ENCODE measurements at places on chromosomes 3 and 15.
A peak's percentile ranks its signal among the peaks of the same experiment; 100 is the strongest.

- DNase-seq, result peak; percentile 72
Observed at GRCh38 chr3:31232055-31233025, 300.4 kb upstream of the STT3B start.

DNA sequence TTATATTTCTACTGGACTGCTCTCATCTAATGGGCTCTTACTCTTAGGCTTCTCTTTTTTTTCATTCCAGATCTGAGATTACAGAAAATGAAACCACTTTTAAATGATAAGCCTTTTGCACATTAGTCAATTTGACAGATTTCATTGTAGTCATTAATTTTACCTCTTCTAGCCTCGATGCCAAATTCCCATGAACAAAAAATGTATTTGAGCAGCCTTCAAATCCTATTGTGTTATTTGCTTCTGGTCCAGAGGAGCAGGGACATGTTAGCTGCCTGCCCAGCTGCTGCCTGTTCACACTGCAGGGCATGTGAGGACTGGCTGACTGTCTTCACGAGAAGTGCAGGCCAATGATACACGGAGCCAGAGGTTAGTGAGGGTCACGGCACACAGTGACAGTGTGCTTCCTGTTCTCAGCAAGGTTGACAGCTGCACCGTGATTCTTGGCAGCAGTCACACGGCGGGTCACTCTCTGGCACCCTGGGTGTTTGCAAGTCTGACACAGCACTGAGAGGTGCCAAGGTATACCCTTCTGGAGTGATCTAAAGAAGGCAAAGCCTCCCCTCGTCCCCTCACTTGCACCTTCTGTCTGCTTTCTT lies 40.8 kb downstream of the KAT2B start:
- DNase-seq, result peak; percentile 11

GRCh38 chr3:43128464-43128863 lies 22.6 kb upstream of the POMGNT2 start:
- no peak for DNase-seq

GRCh38 chr15:57370929-57371328 lies 5.4 kb upstream of the CGNL1 start:
- DNase-seq, result no peak

DNA sequence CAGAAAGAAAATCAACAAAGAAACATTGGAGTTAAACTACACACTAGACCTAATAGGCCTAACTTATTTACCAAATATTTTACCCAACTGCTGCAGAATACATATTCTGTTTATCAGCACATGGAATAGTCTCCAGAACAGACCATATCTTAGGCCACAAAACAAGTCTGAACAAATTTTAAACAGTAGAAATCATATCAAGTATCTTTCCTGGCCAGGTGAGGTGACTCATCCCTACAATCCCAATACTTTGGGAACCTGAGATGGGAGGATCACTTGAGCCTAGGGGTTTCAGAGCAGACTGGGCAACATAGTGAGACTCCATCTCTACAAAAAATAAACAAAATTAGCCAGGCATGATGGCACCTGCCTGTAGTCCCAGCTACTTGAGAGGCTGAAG lies 18.1 kb upstream of the KPNA4 start:
- DNase-seq, result no peak

GRCh38 chr3:127393131-127393820 lies 105.4 kb upstream of the PRR20G start:
- DNase-seq, result no peak

- no peak for DNase-seq
Observed at GRCh38 chr15:39785139-39785538, 2.5 kb upstream of the FSIP1 start.
